ENCODE measurements at places on chromosomes 5 and 9.

- DNase-seq: no peak
These were observed 254.8 kb downstream of the ADGRV1 start for GRCh38 chr5:90813392-90813791.

DNA sequence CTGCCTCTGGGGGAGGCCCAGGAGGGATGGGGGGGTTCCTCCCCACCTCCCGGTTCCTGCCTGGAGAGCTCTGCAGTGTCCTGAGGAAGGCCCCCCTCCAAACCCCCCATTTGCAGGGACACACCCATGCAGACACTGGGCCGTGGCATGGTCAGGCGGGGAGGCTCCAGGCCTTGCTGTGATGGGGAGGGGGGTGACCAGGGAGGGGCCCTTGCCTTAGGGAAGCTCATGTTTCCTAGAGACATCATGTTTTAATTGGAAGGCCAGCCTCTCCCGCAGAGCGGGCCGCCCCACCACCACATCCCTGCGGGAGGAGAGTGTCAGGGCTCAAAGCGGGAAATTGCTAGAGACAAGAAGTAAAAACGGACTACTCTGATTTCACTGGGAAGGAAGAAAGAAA, 12.0 kb downstream of the PRRX2 start:
- DNase-seq: no peak

DNA sequence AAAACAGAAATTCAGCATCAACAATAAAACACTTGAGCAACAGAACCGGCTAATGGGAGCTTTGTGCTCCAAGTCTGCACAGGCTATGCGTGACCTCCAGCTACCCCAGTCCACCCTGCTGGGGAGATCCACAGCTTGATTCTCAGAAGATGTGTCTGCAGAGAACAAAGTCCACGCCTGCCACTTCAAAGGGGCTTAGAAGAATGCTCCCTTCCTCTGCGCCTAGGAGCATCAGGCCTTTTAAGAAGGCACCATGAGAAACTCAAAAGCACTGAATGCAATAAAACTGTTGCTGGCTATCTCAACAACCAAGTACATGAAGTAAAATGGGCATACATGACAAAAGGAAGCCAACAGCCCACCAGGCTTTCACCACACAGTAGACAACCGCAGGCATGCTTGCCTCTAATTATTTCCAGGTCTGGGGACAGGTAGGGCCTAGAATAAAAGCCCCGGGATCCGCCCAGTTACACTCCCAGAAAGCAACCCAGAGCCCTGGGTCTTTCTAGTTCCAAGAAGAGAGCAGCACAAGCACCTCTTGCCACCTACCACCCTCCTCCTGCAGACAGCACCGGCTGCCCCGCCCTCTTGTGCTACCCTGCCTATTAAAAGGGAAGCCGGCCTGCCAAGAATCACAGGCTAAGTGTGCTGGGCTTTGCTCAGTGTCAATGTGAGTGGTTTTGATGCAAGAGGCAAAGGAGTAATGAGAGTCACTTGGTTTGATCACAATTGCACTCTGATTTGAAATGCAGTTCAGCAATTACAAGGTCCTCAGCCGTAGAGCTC, 123.2 kb downstream of the SPOCK1 start:
- no peak for DNase-seq

GRCh38 chr5:140020601-140021177, 22.4 kb downstream of the NRG2 start:
- DNase-seq: no peak

- no peak for DNase-seq
These were observed 198.3 kb downstream of the ERCC6L2 start for GRCh38 chr9:96073531-96074480.

DNA sequence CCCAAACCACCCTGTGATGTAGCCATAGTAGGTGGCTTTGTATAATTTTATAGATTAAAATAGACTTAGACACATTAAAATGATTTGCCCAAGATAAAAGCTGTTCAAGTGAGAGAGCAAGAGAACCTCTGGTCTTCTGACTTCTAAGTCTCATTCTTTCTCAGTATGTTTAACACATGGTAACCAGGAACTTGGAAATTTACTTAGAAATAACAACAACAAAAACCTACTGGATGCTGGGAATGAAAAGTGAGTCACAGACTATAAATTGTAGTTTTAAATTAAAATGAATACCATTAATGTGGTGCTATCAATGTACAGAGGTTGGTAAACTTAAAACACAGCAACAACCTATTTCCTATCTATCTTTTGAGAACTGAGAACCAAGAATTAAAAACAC, 30.4 kb downstream of the HMGCR start:
- no peak for DNase-seq

- DNase-seq: no peak
These were observed 27.9 kb downstream of the BDP1 start for GRCh38 chr5:71483355-71483754.

DNA sequence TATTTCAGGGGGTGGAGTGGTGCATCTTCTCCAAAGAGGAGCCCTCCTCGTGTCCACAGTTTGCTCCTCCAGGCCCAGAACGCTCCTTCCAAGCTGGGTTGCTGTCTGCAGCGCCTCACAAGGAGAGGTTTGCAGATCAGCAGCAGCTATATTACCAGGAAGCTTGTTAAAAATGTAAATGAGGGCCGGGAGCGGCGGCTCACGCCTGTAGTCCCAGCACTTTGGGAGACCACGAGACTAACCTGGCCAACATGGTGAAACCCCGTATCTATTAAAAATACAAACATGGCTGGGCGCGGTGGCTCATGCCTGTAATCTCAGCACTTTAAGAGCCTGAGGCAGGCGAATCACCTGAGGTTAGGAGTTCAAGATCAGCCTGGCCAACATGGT, 25.0 kb upstream of the FRMPD1 start:
- DNase-seq: no peak

All from activated T-cell treated with anti-CD3 and anti-CD28 coated beads, Interleukin-2, amount 50 U/mL, for 48 hours (primary cell).